ENCODE measurements at places on chromosomes 7 and 10.

DNA sequence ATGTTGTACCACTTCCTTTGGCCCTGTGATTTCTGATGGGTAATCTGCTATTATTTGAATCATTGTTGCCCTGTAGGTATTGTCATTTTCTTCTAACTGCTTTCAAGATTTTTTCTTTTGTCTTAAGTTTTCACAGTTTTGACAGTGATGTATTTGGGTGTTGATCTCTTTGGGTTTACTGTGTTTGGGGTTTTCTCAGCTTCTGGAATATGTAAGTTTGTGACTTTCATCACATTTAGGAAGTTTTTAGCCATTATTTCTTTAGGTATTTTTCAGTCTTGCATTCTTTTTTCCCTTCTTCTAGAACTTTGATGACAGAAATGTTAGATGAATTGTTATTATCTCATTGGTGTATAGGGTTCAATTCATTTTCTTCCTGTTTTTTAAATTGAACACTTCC lies 23.1 kb upstream of the PON2 start:
- DNase-seq = no peak

GRCh38 chr10:3830946-3831345 lies 45.9 kb upstream of the KLF6 start:
- no peak for DNase-seq

DNA sequence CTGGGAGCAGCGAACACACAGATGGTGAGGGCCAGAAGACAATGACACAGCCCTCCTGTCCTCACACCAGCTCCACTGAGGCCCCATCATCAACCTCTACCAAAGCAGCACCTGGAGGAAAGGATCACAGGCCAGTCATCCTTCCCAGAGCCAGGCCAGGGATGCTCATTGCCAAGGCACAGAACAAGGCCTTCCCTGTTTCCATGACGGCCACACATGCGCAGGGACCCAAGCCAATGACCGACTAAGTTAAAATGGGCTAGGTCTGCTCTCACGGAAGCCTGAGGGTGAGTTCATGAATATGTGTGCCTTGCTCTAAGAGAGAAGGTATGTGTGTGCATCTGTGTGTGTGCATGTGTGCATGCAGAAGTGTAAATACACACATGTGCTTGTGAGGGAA lies 39.6 kb downstream of the COBL start:
- no peak for DNase-seq

DNA sequence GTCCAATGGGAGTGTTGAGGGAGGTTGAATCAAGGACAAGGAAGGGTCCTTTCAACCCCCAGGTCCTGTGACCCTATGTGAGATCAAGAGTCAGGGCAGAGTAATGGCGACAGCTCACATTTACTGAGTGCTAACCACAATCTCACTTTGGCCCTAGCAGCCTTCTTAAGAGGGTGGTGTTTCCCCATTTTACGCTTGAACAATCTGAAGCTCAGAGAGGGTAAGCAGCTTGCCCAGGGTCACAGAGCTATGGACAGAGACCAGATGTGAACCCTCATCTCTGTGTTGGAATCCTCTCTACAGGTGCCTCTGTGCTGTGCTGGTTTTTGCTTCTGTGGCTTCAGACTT lies 102.0 kb downstream of the GRK5 start:
- DNase-seq = no peak

DNA sequence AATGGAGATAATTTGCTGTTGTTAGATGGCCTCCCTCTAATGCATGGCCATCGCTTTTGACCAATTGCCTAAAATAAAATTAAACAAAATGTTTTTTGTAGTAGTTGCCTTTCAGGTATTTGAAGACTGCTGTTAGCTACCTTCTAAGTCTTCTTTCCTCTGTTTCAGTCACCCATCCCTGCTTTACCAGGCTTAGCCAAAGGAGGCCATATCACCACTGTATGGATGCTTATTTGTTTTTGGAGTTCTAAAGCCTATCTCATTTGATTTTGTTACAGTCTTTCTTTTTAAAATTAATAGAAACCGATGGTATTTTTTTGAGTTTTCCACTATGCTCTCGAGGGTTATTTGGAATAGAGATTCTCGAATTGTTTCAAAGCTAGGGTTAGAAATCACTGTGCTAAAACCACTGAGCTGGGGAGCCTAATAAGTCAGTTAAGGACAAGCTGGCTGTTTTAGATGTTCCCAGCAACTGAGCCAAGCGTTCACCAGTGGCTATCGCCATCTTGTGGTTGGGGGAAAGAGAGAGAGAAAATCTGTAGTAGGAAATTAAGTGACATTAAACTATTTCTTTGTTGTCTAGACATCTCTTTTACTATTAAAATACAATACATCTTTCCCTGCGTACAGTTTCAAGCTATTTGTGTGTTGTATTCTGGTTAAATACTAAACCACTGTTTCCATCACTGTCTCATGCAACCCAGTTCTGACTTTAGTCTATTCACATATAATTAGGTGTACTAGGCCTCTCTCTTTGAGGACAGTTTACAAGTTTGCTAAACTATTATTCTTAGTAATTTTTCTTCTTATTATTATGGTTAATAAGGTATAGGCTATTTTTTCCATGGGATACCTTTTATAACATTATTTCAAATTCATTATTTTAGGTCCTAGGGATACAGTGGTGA lies 52.2 kb downstream of the GPR158 start:
- DNase-seq = no peak

DNA sequence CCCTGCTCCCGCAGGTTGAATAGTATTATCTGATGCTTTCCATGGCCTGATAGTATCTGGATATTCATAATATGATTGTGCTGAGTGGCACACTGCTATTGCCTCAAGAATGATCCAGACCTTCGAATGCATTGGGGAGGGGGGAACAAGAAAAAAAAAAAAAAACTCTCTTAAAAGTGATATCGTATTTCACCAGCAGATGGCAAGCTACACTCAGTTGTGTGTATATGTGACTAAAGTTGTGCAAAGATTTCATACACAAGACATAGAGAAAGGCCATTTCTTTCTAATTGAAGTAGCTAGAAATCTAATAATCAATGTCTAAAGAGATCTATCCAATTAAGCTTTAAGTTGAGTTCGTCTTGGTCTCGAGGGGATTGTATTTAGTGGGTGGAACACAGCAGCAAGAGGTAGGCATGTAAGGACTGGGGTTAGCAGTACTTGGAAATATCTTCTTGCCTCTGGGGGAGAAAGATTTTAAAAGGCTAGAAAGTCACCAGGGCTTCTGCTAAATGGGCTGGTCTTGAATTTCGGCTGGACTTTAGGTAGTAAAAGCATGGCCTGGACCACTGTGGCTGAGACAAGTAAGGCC lies 15.3 kb downstream of the SFRP4 start:
- DNase-seq = no peak

DNA sequence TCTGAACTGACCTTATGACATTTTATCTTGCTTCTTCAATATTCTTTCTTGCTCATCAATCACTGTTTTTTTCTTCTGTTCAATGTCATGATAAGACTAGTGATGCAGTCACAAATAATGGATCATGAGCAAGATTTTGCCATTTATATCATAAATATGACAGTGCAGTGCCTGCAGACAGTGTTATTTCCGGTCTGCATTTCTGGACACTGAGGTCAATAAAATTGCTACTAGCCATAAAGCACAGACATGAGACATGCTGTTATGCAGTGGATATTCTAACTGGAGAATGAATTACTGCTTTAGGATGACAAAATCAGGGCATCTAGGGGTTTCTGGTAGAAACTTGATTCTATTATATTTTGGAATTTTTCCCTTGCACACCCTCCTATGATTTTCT lies 1509.7 kb upstream of the LRRTM3 start:
- no peak for DNase-seq

GRCh38 chr7:50371551-50372021 lies 67.1 kb downstream of the IKZF1 start:
- DNase-seq = no peak

DNA sequence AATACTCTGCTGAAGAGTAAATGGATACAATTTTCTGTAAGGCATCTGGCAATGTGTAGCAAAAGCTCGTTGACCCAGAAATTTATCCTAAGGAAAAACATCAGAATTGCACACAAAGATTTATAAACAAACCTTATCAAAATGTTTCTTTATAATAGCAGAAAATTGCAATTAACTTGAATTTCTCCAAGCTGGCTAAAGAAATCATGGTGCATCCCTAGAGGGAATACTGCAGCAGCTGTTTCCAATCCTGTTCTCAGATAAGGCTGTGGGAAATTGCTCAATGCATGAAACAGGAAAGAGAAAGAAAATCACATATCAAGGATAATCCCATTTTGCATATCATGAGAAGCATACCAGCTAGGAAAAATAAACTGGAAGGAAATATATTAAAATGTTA lies 18.7 kb downstream of the TACR2 start:
- DNase-seq = no peak

DNA sequence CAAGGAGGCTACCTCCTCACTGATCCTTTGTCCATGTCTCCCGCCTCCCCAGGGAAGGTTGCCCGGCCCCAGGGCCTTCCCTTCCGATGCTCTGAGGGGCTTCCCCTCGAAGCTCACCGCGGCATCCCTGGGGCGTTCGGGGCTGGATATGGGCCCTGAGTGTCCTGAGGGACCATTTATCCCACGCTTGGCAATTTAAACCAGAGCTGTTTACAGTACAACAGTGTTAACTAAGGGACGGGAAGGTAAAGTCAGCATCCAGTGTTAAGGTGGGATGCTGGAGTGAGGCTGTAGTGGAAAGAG lies 92.0 kb downstream of the TCERG1L start:
- DNase-seq = no peak

DNA sequence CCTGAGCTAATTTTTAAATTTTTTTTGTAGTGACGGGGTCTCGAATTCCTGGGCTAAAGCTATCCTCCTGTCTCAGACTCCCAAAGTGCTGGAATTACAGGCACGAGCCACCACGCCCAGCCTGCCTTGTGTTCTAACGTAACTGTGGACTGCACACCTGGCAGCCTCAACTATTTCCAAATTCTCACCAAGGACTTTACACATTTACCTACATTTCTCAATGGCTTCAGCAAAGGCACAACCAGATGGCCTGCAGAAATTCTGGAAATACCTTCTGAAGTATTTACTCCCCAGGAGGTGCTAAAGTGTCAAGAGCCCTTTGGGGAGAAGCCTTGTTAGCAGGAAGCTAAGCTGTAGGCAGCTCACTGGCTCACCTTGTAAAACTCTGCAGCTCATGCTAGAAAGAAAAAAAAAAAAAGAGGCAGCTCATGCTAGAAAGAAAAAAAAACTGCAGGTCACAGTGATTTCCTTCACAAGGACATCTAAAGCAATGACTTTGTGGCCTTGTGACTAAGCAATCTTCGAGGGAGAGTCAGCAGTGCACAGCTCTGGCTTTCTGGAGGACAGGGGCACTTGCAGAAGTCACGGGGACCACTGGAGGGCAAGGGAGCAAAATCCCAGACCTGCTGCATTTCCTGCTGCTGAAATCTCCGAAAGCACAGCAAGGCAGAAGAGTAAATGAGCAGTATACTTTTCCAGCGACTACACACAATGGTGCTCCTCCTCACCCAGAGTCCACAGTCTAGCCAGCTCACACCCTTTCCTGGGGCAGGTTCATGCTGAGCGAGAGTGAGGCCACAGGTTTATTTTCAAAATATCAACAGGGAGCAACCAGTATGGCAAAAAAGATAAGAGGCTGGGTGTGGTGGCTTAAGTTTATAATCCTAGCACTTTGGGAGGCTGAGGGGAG lies 40.4 kb downstream of the BAIAP2L1 start:
- DNase-seq = no peak

DNA sequence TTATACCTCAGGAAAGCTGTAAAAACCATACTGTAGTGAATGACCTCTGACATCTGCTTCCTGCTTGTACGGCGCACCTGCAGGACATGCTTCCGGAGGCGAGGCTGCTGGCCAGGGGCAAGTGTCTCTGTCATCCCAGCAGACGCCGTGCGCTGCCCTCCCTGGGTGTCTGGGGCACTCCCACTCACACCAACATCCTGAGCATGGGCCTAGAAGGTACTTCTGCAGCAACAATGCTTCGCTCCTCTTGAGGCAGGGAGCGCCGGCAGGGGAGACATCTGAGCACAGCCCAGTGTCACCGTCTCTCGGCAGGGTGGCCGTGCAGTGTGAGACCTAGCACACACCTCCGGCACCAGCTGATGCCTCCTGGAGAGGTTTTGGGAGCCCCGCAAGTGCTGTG lies 269.2 kb downstream of the MAD1L1 start:
- no peak for DNase-seq

DNA sequence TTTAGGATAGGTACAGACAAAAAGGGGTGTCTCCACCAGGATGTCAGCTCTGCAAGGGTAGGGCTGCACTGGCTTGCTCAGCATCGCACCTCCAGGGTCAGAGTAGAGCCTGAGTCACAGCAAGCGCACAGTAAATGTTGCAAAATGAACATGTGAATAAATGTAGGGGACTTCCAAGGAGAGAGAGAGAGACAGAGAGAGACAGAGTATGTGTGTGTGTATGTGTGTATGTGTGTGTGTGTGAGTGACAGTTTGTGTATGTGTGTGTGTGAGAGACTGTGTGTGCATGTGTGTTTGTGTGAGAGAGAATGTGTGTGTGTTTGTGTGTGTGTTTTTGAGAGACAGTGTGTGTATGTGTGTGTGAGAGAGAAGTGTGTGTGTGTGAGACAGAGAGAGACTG lies 163.3 kb downstream of the RPS24 start:
- peak; percentile 50 for DNase-seq

DNA sequence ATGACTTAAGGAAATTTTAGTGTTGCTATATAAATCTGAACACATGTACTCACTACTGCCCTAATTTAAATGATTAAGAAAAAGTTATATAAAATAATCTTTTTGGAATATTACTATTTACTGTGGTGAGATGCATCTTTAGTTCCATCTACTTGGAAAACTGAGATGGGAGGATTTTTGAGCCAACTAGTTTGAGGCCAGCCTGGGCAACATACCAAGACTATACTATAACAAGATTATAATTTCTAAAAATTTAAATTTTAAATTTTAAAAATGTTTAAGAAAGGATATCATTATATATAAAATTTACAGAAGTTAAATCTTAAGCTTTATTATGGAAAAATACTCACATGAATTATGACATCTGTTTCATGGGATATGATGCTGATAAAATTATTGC lies 530.8 kb upstream of the IGFBP3 start:
- DNase-seq = no peak

DNA sequence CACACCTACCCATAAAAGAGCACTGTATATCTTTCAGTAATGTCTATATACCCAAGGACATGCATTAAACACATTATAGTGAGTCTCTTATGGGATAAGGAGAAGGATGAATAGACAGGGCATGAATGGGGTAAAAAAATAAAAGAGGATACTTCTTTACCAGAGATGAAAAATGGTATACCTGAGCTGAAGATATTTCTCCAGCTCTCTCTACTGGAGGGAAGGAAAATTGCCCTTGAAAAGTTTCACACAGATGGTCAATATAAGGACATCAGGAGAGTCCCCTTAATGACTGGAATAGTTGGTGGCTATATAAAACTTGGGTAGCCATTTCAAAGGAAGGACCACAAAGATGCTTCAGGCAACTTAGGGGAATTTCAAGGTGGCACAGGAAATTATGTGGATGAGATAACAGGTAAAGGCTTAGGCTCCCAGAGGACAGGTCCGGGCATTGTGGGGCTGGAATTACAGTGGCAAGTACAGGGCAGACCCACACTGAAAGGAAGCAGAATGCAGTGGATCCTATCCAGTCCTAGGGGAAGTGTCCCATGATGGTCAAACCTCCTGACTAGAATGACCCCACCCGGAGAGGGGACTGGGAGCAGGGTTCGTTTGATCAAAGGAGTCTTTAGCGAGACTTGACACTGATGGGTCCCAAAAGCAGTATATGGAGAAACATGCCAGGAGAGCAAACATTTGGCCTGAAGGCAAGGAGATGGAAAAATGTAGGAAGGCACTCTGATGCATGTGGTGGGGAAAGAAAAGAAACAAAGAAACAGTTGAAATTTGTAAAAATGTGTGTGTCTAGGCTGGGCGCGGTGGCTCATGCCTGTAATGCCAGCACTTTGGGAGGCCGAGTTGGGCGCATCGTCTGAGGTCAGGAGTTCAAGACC lies 35.6 kb downstream of the PLAU start:
- no peak for DNase-seq

Measured in RWPE2 (cell line).